ENCODE measurements at places on chromosomes 3 and 15.

DNA sequence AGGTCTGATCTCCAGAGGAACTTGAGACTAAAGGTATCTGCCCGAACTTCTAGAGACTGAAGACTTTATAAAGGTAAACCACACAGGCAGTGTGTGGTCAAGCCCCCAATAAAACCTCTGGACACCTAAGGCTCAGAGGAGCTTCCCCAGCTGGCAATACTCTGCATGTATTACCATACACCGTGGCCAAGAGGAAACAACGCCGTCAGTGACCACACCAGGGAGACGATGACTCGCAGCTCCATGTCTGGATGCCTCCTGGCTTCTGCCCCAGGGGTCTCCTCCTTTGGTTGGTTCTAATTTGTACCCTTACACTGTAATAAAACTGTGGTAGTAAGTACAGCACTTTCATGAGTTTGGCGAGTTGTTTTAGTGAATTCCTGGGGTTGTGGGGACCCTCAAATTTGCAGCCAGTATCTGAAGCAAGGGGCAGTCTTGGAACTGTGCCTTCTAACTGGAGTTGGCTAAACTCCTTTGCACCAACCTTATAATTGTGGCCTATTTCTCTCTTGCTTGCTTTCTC is 32.1 kb upstream of the BCL2L10 start:
- no peak for DNase-seq

GRCh38 chr3:144499001-144499930 is 527.6 kb downstream of the DIPK2A start:
- no peak for DNase-seq

GRCh38 chr3:59981377-59981776 is 931.6 kb upstream of the CFAP20DC start:
- no peak for DNase-seq

GRCh38 chr3:44482721-44483120 is 5.3 kb upstream of the ZNF445 start:
- DNase-seq, result no peak

DNA sequence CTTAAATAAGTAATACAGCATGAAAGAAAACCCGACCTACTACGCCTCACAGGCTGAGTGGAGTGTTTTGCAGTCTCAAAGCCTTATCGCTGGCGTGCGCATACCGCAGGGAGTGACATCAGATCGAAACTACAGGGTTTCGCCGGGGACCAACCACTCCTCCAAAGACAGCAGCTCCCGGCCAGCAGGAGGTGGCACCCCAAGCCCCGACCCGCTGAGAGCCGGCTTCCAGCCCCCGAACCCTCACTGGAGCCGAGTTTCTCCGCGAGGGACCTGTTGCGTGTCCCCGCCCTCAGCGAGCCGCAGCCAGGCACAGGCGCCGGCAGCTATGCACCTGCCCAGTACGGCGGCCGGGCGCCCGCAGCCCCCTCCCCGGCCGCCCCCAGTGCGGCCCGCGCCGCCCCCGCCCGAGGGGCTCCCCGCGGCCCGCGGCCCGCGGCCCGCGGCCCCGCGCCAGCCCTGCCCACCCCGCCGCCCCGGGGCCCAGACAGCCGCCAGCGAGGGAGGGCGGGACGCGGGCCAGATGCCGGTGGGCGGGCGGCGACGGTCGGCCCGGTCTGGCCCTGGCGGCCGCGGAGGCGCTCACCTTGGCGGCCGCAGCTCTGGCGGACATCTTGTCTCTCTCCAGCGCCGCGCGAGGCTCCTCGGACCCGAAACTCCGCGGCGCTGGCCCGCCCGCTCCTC is 710 bp downstream of the TJP1 start:
- no peak for DNase-seq

DNA sequence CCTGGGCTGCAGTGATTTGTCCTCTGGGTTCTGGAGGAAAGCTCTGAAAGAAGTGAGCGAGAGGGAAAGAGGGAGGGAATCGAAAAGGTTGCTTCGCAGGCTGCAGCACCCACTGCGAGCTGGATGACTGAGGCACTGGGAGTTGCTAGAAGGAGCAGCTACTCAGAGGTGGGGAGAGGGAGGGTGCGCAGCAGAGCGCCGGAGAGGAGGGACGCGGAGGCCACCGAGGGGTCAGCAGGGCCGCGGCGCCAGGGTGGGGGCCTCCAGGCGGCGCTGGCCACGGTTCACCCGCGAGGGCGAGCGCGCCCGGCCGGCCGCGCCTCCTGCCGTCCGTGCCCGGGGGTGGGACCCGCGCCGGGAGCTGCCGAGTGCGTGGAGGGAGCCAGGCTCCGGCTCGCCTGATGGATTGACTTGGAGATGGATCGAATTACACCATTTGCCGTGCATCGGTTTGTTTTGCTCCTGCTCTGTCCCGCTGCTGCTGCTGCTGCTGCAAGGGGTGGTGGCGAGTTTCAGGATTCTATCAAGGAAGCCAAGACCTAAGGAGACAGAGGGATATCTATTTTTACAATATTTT is at the start of gene SEMA6D:
SEMA6D (plus strand) TSS at position 470 of the 577 bp plus-strand sequence. CDS start 42,294 bp downstream, outside the sequence.
- DNase-seq, result no peak

All from cortex of kidney (tissue), 1 donor.